ENCODE measurements at places on chromosomes 13 and 19.

- DNase-seq = no peak
These were observed 118.7 kb upstream of the PEG3 start for GRCh38 chr19:56959205-56959604.

DNA sequence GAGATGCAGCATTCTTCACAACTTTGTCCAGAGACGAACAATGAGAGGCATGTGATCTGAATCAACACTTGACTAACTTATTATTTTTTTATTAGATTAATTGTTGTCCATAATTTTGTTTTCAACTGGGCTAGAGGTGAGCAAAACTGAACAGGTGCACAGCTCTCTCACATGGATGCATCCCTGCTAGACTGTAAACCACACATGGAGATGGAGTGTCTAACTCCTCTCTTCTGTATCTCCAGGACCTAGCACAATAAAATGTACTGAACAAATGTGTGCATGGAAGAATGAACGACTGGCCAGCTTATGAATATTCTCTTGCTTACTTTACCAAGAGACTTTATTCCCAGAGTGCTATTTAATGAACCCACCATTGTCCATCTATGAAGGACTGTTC is 627.7 kb downstream of the LIG4 start:
- DNase-seq = no peak

DNA sequence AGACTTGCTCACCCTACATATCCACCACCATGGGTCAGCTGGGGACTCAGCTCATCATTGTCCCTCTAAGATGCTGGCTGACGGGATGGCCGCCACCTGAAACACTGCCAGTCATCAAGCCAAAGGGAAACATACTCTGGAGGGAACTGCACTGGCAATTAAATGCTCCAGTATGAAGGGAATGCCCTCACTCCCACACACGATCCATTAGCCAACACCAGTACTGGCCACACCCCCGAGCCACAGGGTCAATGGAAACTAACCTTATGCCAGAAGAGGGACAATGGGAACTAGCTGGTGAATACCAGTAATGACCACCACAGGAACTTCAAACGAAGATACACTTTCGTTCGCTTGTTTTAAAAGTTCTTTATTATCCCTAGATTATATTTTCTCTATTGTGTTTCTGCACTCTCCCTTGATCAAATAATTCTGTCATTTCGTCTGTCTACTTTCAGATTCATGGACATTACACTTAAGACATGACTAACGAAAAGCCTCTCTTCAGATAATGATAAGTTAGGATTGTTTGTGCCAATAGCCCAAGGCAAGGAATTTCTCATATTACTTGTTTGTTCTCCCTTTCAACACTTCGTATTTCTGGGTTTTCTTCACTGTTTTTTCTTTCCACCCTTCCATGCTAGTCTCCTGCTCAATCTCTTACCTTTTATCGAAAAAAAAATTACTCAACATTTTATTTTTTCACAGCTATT is 1.7 kb upstream of the ZNF507 start:
- no peak for DNase-seq

DNA sequence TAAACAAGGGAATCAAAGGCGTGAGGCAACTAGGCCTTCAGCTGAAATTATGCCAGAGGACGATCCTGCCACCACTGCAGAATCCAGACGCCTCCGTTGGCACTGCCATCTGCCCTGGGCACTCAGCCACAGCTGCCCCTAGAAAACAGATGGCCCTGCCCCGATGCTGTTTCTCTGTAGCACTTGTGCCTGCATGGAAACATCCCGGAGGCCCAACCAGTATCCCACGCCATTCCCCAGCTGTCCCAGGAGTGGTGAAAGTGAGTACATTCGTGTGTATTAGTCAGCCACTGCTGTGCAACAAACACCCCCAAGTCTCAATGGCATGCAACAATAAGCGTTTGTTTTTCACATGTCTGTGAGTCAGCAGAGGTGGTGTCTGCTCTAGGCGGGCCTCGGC is 8.9 kb upstream of the CRTC1 start:
- DNase-seq = no peak

DNA sequence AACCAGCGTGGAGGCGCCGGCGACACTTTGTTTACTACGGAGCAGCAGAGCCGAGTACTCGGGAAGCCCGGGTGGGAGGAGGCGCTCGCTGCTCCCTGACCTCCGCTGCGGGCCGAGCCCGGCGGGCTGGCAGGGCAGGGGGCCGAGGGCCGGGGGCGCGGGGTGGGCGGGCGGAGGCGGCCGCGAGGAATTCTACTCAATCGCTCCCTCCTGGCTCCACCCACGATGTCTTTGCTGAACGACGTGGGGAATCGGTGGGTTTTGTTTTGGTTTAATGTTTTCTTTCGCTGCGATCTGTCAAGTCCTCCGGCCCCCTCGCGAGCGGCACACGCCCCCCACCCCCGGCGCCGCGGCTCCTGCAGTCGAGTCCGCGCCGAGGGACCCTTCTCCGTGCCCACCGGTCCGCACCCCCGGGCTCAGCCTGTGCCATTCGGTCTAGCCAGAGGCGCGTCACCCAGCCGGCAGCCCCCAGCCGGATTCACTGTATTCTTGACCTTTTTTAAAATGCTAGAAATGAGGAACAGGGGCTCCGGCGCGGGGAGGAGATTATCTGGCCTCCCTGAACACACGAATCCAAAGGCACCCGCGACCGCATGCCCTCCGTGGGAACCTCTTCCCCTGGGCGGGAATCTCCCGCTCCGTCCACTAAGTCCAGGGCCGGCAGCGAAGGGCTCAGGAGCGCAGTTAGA is 636 bp upstream of the FOXO1 start:
- no peak for DNase-seq

- no peak for DNase-seq
These were observed 186.8 kb upstream of the SOX1 start for GRCh38 chr13:111880185-111880584.

DNA sequence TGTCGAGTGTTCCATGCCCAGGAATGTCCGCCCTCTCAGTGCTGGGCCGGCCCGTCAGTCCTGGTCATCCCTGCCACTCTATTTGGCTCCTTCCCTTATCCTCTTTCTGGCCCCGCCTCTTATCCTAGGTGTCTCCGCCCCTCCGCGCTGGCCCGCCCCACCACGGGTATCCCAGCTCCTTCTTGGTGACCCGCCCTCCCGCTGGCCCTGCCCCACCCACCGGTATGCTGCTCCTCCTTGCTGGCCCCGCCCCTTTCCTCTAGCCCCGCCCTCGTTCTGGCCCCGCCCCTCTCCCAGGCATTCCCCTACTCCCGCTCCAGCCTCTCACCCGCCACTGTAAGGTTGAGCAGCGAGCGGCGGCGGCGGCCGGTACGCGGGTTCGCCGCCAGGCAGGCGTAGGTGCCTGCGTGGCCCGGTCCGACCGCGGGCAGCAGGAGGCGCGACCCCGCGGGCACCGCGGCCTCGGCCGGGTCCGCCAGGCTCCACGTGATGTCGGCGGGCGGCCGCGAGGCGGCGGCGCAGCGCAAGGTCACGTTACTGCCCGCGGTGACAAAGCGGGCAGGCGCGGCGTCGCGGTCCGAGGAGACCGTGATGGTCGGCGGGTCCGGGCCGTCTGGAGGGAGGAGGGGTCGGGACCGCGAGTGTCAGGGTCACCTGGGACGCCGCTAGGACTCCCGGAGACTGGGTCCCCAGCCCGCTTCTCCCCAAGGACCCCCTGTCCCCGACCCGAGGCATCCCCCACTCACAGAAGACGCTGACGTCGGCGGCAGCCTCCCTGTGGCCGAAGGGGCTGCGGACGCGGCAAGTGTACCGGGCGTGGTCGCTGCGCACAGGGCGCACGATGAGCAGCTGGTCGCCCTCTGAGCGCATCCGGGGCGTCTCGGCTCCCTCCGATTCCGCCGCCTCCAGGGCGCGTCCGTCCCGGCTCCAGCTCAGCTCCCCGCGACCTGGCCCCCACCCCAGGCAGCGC is 2.0 kb downstream of the VSIG10L start:
- peak; percentile 94 for DNase-seq

GRCh38 chr19:11165486-11166030 is 10.0 kb upstream of the SPC24 start:
- no peak for DNase-seq

DNA sequence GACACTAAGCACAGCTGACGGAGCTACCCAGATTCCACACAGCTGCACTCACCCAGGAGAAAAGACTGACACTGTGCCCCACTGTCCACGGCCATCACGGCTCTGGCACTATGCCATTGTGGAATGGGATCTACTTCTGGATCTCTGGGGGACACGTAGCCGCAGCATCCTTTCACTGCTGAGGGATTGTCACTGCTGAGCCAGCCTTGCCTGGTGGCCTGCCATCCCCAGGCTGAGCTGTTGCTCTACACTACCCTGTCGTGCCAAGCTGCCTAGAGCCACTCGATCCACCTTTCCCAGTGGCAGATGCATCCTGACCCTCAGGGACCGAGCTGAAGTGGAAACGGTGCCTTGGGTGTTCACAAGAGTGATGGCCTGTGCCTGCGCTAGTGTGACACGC is 5.0 kb upstream of the LILRB5 start:
- no peak for DNase-seq

GRCh38 chr13:111990362-111990761 is 76.6 kb upstream of the SOX1 start:
- no peak for DNase-seq

DNA sequence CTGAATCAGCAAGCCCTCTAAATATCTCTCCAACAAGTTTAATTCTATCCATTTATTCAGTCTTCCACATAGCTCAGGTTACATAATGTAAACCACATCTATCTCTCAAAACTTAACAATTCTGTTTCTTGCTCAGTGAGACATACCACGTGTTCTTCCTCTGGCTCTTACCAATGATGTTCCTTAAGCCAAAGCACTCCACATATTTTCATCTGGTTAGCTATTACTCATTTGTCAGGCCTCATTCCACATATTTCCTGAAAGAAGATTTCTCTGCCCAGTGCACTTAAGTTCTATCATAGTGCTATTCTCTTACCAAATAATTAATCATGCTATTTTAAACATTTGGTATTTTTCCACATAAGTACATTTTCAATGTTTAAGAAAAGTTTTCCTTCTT is 403.3 kb upstream of the ATXN8OS start:
- peak; percentile 0 for DNase-seq

Data from amniotic epithelial cell (primary cell).